ENCODE measurements at places on chromosomes 6 and 20.

DNA sequence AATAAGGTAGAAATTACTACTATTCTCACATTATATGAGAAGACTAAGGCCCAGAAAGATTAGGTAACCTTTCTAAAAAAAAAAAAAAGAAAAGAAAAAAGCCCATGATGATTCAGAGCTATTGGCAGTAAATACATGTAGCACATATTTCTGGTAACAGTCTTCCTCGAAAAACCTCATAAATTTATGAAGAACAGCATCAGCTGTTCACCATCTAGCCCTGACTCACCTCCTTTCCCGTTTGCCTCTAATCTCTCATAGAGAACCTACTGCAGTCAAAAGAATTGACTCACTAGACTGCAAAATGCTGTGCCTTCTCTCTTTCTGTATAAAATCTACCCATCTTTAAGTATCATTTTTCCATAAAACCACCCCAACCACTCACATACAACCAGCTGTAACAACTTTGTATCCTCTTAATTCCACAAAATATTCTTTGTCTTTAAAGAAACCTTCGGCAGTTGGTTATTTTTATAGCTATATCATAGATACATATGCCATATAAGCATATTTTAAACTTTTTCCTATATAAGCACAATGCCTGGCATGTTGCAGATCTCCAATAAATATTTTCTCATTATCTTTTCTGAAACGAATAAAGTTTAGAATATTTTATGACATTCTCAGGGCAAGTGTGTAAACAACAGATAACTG is 152.7 kb upstream of the ENPP5 start:
- DNase-seq: no peak

DNA sequence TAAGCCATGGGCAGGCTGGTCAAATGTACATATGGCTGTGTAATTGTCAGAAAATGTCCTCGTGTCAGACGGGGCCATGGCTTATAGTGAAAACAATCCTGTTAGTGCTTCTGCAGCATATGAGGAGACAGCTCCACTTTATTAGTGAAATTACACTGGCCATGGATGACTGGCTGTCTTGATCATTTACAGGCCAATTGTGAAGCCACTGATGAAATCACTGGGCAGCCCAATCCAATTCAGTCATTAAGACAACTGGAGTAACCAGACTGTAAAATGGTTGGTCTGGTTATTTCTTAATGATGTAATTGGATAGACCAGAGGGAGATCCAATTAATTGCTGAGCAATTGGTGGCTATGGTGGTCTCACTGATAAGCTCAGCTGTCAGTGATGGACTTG is 749.5 kb downstream of the KIF16B start:
- no peak for DNase-seq

GRCh38 chr20:63567136-63567385 is 7.0 kb downstream of the HELZ2 start:
- DNase-seq: no peak

GRCh38 chr6:32623693-32624092 is 13.5 kb upstream of the HLA-DQA1 start:
- DNase-seq: no peak

DNA sequence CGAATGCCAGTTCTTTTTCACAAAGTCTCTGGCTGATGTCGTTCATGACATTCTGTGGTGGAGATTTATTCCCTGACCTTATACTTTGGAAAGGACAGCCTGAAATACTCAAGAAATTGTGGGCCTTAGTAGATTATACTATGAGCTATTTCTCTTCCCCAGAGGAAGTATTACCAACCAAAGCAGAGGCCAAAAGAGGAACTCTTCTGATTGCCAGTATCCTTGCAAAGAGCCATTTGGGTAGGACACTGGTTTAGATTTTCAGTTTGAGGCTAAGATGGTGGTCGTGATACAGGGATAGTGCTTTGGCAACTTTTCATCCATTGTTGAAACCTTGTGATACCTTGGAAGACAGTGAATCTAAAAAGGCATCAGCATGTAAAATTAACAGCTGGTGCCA is 327.3 kb downstream of the HACE1 start:
- no peak for DNase-seq

DNA sequence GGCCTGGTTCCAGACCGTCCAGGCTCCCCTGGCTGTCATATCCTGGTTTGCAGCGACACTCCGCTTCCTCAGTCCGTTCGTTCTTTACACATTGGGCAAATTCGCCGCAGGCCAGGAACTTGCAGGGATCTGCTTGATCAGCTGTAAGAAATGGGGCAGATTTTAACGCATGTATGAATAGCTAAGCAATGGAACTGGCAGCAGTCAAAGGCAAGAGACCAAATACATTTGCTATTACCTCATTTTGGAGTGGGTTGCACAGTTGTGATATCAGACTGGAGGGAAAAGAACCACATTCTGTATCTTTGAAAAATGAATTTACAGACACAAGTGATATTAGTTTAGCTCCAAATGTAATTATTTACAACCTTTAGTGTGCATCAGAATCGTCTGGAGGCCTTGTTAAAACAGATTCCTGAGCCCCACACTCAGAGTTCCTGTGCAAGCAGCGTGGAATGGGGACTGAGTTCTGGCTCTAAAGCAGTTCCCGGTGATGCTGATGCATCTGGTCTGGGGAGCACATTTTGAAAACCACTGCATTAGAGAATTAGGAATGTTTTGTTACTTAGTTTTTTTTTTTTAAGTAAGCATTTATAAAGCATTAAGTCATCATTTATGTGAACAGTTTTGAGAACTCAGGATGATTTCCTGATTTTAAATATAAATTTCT is 141.3 kb downstream of the IMPG1 start:
- no peak for DNase-seq

- no peak for DNase-seq
Observed at GRCh38 chr6:150150458-150150820, 7.6 kb downstream of the PPP1R14C start.

DNA sequence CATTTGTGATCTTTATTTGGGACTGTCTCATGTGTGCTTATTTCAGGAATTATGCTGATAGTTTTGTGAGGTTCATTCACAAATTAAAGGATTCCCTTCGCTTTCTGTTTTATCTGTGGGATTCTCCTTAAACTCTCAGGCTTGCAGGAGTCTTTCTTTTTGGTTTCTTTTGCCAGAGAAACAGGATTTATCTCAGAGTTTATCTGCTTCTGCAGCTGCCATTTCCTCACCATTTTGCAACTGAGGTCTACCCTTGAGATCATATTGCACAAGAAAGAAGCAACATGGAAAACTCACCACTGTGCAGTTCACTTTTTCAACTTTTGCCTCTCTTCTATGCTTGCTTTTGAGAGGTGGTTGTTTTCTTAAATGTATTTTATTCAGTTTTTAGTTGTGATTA is 201.0 kb downstream of the PRL start:
- no peak for DNase-seq

DNA sequence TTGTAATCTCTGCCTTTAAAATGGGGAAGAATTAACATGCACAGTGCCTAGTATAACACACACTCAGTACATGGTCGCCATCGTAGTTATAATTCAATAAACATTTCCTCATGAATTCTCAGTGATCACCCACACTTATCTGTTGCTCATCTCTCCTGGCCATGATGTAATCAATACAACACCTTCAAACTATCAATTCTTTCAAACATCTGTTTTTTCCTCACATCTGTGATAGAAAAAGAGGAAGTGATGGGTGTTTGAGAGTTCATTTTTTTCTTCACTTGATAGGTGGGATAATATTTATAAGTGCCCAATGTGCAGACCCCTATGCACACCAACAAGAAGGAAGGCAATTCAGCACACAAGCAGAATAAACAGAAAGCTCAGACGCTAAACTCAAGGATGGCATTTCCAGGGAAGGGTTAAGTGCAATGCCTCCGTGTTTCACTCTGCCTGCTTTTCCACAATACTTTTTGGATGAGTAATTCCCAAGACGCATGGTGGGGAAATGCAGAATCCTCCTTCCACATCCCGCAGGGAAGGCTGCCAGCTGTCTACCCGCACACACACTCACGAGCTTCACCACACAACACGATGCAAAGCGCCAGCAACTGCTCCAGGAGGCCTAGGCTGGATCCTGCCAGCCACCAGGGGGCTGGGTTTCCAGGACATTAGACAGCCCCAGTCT is 100.3 kb downstream of the GMPR start:
- DNase-seq: no peak

- DNase-seq: no peak
Observed at GRCh38 chr6:168272415-168273325, 46.9 kb downstream of the DACT2 start.

DNA sequence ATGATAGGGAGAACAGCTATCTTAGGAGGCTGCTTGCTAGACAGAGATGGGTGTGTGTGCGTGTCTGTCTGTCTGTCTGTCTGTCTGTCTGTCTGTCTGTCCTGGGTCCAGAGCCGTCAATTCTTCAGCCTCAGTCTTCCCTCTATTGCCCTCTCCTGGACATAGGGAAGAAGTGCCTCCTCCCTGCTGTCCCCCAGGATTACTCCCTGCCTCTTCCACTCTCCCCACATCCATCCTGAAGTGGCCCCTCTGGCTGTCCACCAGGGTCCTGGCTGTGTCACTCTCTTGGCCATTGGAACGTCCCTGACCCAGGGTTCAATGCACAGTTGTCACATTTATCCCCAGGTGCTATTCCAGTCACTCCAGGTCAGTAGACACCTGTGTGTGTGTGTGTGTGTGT is 10.2 kb downstream of the TREML2 start:
- DNase-seq: no peak

GRCh38 chr6:34484899-34485298 is 19.0 kb downstream of the PACSIN1 start:
- peak; percentile 63 for DNase-seq

- DNase-seq: no peak
Observed at GRCh38 chr6:138953451-138953850, 34.6 kb downstream of the REPS1 start.

DNA sequence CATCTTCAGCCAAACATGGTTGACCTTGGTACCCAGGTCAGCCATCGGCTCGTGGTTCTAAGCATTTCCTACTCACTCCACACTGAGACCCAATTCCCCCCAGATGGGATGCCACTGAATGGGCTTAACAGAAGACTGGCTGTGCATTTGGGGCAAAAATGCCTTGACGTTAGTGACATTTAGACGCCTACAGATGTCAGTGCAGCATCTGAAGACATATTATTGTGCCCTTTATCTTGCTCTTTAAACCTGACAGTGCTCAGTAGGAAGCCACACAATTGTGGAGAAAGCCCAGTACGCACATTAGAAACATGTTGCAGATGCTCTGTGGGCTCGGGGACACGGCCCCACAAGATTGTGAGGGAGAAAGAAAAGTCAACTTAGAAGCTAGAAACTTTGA is 414.7 kb downstream of the PTPRT start:
- no peak for DNase-seq

GRCh38 chr6:168045141-168045691 is 33.8 kb downstream of the FRMD1 start:
- no peak for DNase-seq

DNA sequence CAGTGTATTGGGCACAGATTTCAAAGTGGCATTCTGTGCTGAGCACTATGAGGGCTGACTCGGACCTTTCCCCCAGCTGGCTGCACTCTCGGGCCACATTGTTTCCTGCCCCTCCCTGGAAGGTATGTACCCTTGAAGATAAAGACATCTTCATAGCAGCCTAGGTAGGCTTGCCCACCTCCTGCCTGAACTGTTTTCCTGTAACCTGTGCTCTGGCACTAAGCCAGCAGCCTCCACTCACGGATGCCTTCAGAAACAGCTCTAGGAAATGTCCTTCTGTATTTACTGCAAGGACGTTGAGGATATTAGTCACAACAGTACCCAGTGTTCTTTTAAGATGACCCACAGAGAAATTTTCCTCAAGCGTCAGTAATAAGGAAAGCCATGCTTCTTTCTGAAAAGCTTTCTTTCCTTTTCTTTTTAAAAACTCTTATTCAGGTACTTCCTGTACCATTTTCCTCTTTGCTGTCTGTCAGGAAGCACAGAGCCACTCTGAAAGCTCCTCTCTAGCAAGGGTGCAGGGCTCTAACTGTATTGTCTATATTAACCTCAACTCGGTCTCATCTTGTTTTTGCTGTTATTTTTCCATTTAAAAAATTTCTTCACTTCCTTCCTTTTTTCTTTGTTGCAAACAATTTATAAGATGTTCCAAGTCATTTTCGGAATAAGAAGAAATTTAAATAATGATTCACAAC is 43.5 kb downstream of the TTI1 start:
- DNase-seq: no peak

GRCh38 chr6:157873735-157874344 is 50.8 kb downstream of the SNX9 start:
- DNase-seq: peak; percentile 81

- no peak for DNase-seq
Observed at GRCh38 chr20:33811776-33812151, 616 bp downstream of the CHMP4B start.

- no peak for DNase-seq
Observed at GRCh38 chr20:34983995-34984735, 28.5 kb downstream of the MYH7B start.

DNA sequence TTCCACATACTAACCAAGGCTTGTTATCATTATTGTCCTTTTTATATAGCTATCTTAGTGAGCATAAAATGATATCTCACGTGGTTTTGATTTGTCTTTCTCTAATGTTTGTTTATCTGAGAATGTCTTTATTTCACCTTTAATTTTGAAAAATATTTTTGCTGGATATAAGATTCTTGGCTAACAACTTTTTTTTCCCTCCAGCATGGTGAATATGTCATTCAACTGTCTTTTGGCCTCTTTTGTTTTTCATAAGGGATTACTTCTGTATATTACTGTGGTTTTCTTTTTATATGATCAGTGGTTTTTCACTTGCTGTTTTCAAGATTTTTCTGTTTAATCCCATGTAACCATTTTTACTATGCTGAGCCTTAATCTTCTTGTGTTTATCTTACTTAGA is 141.0 kb downstream of the GRM1 start:
- no peak for DNase-seq
